ENCODE measurements at places on chromosomes 2 and 18.

DNA sequence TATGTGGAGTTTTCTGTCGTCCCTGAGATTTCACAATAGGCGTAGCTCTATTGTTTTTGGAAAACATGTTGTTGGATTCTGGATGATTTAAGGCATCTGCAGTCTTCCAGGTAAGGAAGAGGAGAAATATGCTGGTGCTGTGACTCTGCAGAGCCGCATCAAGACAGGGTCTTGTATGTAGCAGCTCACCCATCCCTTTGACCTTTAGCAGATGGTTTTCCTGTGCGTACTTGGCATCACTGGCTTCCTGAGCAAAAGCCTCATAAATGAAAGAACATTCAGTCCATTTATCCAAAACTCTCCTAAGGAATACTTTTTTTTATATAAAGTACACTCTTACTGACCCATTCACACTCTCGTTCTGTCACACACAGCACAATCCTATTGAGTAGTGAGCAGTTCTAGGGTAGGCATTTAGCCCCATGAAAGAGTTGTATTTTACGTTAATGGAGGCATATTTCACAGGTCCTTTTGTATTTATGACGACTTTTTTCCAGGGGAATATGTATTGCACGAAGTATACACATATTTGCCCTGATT is 443.9 kb downstream of the STK39 start:
- no peak for DNase-seq

DNA sequence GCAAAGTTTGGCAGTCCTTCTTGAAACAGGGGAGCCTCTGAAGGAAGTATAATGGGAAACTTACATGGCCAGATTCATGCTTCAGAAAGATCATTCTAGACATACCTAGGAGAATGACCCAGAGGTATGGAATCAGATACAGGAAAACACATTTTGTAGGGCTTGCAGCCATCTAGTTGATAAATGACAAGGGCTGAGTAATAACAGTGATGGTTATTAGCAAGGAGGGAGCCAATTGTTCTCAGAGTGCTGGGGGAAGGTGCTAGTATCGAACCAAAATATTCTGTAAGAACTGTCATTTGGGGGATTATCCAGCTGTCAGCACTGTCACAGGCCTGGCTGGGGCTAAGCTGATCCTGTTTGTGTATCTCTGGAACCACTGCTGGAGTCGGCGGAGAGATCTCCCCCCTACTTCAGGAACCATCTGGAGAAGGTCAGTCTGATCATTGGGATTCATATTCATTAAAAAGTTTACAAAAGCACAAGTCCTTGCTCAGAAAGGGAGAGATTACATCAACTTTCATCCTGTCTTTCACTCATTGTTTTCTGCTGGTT is 113.8 kb upstream of the THSD7B start:
- DNase-seq = no peak

GRCh38 chr2:161370981-161371380 is 45.1 kb upstream of the TBR1 start:
- no peak for DNase-seq

DNA sequence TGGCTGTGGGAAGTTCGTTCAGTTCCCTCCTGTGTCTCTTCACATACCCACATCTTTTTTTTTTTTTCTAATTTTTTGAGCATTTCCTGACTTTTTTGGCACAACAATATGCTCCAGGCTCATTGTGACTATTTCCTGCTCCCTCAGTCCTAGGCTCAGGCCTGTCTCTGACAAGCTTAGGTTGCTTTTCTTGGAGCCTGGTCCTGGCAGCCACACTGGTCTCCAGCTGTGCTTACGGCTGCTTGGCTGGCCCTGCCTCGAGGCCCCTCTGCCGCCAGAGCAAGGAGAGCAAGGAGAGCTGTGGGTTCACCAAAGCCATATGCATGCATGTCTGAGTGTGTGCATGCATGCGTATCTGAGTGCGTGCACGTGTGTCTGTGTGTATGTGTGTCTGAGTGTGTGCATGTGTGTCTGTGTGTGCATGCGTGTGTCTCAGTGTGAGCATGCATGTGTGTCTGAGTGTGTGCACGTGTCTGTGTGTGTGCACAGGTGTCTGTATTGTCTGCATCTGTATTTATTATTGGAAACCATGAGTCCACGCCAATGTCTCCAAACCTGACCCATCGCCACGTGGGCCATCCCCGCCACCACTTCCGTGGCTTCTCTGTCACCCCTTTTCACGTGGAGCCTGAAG is 766.1 kb upstream of the SALL3 start:
- no peak for DNase-seq

DNA sequence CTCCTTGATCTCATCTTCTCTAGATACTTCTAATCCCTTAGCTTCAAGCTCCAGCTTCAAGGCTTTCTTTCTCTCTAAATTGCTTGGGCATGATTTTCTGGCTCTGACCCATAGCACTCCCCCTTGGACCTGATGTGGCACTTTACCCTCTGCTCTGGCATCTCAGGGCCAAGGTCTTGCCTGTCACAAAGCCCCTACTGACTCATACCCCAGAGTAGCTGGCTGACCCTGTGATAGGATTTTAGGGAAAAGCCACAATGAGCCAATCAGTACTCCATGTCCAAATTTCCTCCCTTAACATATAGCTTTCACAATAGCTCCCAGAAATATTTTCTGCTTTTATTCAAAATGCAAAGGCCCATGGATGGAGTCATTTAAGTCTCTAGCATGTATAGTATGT is 488.7 kb upstream of the SPRED2 start:
- no peak for DNase-seq

DNA sequence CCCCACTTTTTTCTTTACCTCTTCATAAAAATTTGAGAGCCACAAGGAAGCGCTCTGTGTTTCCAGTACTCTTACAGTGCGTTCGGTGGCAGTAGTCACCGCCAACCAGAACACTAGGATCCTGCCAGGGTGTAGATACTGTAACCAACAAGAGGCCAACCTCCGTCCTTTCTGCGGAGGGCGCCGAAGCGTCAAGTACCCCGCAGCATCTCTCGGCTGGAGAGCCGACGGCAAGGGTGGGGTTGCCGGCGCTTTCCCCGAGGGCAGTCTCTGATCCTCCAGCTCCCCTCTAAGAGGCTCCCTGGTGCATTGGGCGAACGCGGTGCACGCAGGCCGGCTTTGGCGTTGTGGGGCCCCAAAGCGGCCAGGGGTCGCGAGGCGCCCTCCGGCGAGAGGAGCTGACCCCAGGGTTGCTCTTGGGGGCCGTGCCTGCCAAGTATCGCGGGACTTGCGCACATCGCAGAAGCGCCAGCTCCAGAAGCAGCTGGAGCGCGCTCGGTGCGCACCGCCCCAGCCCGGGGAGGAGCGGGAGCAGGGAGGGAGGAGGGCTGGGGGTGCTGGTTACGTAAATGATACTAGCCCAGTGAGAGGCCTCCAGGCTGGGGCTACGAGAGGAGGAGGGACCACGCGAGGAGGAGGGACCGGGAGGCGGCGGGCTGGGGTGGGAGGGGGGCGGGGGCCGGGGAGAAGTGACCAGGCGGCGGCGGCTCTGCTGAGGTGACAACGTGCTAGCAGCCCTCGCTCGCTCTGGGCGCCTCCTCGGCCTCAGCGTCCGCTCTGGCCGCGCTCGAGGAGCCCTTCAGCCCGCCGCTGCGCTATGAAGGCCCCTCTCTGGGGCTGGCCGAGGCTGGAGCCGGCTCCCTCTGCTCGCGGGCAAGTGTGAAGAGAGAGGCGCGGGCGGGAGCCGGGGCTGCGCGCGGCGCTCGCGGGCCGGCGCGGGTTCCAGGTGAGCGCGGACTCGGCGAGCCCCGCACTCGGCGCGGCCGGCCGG is at the start of gene GALNT13:
Gene GALNT13, plus strand, starts transcription at position 692 of the 991 bp plus-strand sequence.
- DNase-seq = no peak

DNA sequence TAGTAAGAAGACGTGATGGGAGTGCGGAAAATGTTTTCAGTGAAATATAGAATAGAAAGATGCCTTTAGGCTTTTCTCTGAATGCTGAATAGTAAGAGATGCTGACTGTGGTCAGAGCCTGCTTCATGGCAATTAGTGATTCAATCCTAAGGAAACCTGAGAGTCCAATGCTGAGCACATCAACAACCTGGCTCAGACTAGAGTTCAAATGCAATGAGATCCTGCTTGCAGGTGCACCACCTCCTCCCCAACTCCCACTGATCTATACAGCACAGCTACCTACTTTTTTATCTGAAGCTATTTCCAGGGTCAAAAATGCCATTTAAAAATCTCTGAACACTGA is 65.4 kb downstream of the AAK1 start:
- no peak for DNase-seq

DNA sequence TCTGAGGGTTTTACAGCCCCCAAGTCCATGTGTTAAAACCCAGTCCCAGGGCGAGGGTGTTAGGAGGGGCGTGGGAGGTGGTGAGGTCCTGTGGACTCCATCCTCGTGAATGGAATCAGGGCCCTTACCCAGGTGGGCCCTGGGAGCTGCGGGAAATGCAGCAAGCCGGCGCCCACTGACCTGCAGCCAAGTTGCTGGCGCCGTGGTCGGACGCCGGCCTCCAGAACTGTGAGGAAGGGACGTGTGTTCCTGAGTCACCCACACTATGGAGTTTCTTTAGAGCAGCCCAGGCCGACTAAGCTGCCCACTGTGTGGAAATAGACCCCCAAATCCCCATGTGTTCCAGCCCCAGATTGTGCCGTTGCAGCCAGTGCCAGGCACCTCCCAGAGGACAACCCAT is 26.4 kb downstream of the CTDP1 start:
- no peak for DNase-seq

DNA sequence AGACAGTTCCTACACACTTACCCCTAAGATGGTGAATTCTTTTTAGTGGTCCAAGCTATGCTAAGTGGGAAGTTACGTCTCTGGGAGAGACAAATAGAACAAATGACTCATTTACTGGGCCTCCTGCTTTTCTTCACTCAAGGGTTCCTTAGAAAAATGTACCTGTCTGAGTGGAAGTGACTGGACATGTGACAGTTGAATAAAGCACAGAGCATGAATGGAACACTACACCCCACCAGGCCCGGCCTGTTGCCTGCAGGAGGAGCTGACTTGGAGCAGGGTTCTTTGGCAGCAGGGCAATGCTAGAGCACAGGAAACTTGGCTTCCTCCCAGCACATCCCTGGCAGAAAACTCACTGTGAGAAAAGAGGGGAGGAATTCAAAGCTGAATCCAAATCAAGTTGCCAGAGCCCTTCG is 451.0 kb upstream of the SETBP1 start:
- DNase-seq = no peak

- DNase-seq = no peak
Measured at GRCh38 chr18:10037181-10037580, 123.4 kb downstream of the VAPA start.

- no peak for DNase-seq
Measured at GRCh38 chr2:182240862-182241371, 185.9 kb downstream of the PDE1A start.

Measured in hematopoietic multipotent progenitor cell treated with erythropoietin and hydrocortisone succinate and interleukin-3 and kit ligand, for 17 days (in vitro differentiated cells).